Skeletal muscle cell (primary cell): ENCODE measurements at places on chromosomes 7 and 10.
A peak's percentile ranks its signal among the peaks of the same experiment; 100 is the strongest.

DNA sequence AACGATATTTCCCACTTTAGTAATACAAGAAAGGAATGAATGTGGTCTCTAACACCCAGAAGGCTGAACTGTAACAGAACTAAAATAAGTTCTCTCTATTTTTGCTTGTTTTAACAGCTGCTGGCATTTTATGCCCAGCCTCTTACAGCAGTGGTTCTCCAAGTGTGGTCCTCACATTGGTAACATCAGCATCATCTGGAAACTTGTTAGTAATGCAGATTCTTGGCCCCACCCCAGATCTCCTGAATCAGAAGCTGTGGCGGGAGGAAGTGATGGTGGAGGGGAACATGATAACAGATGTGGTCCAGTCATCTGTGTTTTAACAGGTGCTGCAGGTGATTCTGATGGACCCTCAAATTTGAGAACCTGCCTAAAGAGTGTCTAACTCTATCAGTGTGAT is 170.1 kb downstream of the TMEM26 start:
- DNase-seq, result no peak

- no peak for DNase-seq
Observed at GRCh38 chr10:96863922-96864543, 31.9 kb downstream of the LCOR start.

GRCh38 chr7:158283016-158283974 is 304.3 kb downstream of the PTPRN2 start:
- no peak for DNase-seq

DNA sequence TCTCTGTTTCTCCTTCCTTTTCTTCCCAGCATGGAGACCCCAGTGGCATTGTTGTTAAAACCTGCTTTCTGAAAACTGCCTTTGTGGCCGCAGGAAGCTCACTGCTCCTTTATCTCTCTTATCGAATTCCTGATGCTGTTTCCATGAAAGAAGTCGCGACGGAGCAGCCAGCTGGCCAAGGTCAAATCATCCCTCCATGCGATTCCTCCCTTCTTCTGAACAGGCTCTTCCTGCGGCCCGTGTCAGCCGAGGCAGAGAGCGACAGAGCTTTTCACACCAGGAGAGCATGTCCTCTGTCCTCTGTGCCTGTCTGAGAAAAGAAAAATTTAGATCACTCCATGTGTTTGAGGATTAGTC is 242.1 kb upstream of the PITRM1 start:
- no peak for DNase-seq

- DNase-seq, result no peak
Observed at GRCh38 chr7:16001477-16001876, 315.0 kb upstream of the MEOX2 start.

DNA sequence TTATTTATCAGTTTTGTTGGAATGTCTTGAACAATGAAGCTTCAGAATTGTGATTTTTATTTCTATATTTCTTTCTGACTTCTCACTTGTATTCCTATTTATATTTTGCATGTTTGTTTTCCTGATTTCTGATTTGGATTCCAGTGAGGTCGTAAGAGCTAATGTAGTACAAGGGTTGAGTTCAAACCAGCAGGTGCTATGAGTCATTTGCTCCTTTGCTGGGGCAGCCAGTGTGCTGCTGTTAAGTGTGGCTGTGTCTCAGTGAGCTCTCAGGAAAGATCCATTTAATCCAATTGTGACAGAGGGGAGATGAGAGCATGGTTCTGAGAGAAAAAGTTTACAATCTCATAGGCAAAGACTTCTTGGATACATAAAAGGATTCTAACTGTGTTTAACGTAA is 48.6 kb downstream of the MCU start:
- no peak for DNase-seq

DNA sequence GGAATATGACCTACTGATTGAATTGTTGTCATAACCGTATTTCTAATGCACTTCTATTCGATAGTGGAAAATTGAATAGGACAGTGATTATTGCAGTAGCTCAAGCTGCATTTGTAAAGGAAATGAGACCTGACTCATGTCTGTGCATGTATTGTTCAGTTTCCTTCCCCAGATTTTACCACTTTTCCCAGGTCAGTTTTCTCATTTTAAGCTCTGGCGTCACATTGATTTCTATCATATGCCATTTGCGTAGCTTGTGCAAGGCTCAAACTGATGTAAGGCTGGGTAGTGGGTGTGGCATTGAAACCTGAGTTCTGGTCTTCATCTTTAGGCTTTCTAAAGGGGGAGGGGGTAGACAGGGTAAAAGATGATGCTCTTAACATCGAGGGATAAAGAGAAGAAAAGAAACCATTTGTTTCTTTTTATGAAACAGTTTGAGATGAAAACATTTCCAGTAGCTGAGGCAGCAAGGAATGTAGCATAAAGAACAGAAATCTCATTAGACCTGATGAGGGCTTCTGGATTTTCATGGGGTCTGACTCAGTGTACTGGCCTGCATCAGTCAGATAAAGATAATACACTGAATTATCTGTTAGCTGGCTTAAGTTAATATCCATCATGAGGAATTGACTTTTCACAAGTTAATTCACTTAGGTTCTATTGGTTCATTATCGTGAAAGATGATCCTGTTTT is 182.3 kb upstream of the CDCA7L start:
- no peak for DNase-seq

DNA sequence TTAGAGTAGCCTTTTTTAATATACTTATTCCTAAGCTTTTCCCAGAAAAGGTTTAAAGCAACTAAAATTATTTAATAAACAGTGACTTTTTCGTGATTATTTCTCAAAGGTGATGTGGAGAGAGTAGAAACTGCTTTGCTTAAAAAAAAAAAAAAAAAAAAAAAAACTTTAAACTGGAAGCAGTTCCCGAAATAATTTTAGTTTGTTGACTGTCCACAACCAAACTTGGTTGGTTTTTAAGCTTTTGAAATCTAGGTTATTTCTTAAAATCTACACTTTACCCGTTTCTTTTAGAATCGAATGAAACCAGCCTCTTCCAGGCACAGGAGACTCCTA is 7.3 kb downstream of the SKAP2 start:
- DNase-seq, result no peak

DNA sequence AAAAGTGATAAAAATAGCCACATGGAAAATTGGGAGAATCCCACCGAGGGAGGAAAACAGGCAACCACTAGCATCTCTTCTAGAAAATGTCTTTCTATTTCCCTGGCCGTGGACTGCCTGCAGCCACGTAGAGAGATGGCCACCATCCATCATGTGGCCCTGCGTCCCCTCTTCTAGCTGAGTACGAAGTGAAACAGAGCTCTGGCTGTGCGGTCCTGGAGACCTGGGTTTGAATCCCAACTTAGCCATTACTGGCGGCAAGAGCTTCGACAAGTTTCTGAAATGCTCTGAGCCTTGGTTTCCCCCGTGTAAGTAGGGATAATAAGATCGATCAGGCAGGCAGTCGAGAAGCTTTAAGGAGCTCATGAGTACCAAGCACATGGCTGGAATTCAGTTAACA is 32.9 kb downstream of the ZCCHC24 start:
- no peak for DNase-seq

DNA sequence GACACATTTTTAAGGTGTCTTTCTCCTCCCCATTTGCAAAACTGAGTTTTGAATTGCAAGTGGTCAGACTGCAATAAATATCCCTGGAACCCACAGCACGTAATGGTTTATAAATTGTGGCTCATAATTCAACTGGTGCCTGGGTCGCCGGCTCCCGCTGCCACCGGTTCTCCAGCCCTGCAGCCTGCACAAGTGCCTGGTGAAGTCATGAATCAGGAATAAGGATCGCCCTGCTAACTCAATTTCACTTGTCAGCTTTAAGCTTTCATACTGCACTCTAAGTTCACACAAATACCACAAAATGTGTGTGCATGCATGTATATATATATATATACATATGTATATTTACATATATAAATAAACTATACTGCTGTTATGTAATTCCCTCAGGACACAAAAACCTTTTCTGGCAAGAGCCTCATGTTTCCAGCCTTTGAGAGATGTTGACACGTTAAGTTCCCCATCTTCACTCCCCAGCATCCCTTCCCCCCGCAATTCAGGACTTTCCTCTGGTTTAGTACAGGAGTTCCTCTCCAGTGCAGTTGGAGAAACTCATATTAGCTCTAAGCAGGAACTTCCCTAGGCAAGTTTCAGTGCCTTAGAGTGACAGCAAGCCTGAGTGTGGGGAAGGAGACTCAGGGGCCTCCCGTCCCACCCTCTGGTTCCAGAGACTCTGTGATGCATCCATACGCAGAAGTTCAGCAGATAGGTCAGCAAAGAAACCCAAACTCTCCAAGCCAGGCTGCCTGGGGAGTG is 129.2 kb upstream of the UNC5B start:
- no peak for DNase-seq

DNA sequence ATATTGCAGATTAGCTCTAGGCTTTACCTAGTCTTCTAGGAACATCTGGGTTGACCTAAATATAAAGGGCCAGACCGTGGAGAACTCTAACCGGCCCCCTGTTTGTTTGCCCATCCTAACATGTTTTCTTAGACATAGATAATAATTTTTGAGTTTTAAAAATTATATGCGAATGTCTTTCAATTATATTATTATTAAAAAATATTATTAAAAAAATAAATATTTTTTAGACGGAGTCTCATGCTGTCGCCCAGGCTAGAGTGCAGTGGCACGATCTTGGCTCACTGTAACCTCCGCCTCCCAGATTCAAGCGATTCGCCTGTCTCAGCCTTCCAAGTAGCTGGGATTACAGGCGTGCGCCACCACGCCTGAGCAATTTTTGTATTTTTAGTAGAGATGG is 318.5 kb downstream of the INHBA start:
- DNase-seq, result no peak

DNA sequence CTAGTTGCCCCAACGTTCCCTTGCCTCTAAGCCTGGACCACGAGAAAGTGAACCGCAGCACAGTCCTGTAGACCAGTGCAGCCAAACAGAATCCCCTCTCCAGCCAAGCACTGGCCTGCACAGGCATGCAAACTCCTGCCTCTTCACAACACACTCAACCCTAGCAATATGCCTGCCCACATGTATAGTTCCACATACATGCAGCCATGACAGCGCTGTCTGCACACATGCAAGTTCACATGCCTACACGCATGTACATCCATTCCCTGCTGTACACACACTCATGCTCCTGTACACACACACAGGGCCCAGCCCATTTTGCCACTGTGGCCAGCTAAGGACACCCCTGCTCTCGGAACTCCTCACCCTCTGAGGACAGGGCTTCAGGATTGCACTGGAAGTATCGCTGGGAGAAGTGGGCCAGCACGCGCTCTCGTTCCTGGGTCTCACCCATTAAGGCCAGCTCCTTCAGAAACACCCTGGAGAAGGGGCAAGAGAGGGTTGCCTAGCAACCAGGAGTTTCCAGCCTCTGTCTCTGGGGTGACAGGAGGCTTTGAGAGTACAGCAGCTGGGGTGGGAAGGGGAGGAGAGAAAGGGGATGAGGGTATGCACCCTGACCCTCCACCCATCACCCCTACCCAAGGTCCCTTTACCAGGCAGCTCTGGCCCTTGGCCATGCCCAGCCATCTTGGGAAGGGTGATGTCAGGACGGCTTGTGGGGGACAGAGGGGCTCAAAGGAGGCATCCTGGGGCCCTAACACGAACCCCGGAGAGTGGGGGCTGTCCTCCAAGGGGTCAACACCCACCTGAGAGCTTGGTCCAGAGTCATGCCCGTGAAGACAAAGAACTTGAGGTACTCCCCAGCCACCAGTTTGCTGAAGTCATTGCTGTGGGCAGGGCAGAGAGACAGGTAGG is 7.0 kb downstream of the PSD start:
- DNase-seq, result no peak

DNA sequence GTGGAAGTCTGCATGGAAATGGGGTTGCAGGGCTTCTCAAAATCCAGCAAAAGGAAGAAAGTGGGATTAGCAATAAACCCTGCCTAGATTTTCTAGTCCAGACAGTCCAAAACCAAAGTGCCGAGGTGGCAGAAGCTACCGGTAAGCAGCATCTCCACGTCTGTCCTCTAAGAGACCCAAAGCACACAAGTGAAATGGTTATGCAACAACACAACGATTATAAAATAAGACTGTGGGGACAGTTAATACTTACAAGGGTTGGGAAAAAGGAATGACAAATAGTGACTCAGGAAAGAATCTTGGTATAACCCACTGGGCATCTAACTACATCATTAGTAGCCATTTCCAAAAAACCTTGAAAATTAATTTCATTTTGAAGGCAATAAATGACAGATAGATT is 24.7 kb downstream of the CREB3L2 start:
- DNase-seq, result no peak

- DNase-seq, result no peak
Observed at GRCh38 chr7:85186521-85187241, at the start of gene SEMA3D. Gene SEMA3D (minus strand): TSS chr7:85187056. CDS start chr7:85121891, 65,165 bp downstream.

- DNase-seq, result no peak
Observed at GRCh38 chr10:31583293-31583692, 264.3 kb downstream of the ZEB1 start.

DNA sequence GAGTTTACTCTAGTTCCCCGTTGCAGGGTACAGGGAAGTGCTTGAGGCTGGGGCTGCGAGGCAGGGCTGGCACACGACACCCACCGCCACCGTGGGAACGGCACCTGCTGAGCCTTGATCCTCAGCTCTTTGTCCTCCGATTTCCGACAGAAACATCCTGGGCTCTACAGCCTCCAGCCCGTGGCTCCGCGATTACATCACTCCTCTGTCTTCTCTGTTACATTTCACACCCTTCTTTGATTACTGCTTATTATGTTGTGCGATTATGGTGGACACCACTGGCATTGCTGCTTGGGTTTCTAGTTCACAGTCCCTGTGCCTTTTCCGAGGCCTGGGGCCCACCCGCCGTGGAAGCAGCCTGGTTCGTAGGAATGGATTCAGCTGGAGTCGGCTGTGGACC is 26.9 kb downstream of the FKBP6 start:
- DNase-seq, result no peak

DNA sequence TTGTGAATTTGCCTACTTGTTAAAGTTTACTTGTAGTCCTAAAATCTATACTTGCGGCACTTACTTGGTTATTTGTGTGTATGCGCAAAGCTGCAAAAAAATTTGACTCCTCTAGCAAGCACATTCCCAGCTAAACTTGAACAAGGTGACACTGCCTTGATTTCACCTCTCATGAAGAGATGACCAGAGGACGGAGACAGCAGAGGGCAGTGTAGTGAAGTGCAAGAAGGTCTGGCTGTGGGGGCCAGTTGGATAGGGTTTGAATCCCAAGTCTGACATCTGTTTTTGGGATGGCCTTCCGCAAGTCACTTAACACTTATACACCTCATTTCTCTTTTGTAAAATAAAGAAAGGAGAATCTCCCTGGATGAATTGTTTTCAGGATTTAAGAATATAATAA is 15.7 kb downstream of the SLK start:
- DNase-seq, result no peak

DNA sequence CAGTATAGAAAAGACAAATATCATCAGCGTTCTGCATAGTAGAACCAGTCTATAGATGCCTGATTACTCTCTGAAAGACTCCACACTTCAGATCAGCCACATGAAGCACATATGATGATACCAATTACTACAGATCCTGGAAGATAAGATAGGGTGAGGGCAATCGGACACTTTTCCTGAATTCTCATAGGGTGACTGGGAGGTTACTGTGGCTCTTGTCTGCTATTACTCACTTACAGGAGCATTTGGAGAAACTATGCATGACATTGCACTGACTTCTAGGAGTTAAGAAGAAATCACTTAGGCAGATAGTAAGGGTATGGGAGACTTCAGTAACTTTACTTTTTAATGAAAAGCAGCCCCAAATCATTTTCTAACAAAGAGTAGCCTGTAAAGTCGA is 1140.9 kb downstream of the XPNPEP1 start:
- no peak for DNase-seq

- DNase-seq, result peak; percentile 95
Observed at GRCh38 chr10:4546500-4546899, 279.5 kb upstream of the AKR1E2 start.
